A549 treated with GW870086 at 1 μM for 4 hours (cell line): ENCODE measurements at places on chromosomes 3 and 15. TPM values are rescaled to one million over a fixed set of nuclear protein-coding genes. Genes with fewer than 3 reads are reported as not detected.

The PDCD7 gene
- 24.5 to 27.8 TPM (median 26.2 TPM) in 5 replicates for total RNA-seq

The NLGN1 gene
- not detected in 5 replicates for total RNA-seq

The UROC1 gene
- total RNA-seq, result not detected in 5 replicates

The ACTRT3 gene
- total RNA-seq, result 2.4 to 3.4 TPM (median 3.1 TPM) in 5 replicates

The CEP19 gene
- total RNA-seq, result 2.3 to 2.9 TPM (median 2.7 TPM) in 5 replicates

The GP9 gene
- not detected in 5 replicates for total RNA-seq

The SH2D7 gene
- not detected in 5 replicates for total RNA-seq

The TNNC1 gene
- 1.1 to 1.9 TPM (median 1.6 TPM) in 5 replicates for total RNA-seq

The TM4SF1 gene
- 890 to 1,500 TPM (median 1,132 TPM) in 5 replicates for total RNA-seq

The ZNF385D gene
- total RNA-seq, result not detected in 5 replicates
